ENCODE measurements at places on chromosomes 4 and X.

GRCh38 chrX:82658492-82658891 is 849.6 kb upstream of the POU3F4 start:
- no peak for DNase-seq

- no peak for DNase-seq
Measured at GRCh38 chr4:87031920-87032319, 97.1 kb downstream of the AFF1 start.

DNA sequence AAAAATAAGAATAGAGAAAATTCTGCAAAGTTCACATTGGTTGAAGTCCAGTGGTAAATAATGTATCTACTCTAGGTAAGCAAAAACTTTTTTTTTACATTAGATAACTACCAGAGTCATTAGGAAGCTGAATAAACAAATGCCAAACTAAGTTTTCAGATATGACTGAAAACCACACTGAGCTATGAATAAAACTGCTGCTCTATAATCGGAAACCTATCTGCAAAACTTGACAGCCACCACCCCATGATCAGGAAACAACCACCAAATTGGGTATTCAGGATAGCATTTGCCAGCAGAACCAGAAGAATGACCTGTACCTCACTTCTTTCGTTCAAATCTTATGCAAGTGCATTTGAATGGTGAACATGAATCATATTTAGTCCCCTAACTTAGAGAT is 173.0 kb upstream of the TET2 start:
- DNase-seq = no peak

DNA sequence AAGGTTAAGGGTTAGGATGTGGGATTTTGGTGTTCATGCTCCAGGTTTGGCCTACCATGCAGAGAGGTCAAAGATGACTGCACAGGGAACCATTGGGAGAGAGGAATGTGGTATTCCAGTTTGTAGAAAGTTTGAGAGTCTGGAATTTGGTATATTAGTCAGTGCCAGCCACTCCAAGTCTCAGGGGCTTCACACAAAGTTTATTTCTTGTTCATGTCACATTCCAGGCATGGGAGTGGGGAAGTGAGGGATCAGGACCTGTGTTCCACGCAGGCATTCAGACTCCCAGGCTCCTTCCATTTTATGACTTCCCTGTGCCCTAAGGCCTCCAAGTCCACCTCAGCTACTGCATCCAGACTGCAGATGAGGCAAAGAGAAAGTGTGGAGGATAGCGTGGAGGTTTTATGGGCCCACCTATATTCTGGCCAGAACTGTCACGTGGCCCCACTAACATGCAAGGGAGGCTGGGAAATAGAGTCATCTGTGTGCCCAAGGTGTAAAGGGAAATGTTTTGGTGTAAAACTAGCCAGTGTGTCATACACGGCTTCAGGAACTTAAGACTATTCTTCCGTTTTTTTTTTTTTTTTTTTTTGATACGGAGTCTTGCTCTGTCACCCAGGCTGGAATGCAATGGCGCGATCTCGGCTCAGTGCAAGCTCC is 140.6 kb upstream of the SCML1 start:
- no peak for DNase-seq

- DNase-seq = no peak
Measured at GRCh38 chr4:117971403-117971802, 62.9 kb upstream of the NDST3 start.
